ENCODE measurements at places on chromosomes 11 and 22.

- DNase-seq = no peak
Measured at GRCh38 chr11:1820463-1821325, 14.1 kb upstream of the SYT8 start.

- DNase-seq = peak; percentile 61
Measured at GRCh38 chr22:30830907-30831306, 136.2 kb downstream of the OSBP2 start.

GRCh38 chr22:27843441-27843840 lies 41.9 kb upstream of the MN1 start:
- DNase-seq = no peak

GRCh38 chr11:115911613-115912346 lies 407.6 kb upstream of the CADM1 start:
- no peak for DNase-seq

DNA sequence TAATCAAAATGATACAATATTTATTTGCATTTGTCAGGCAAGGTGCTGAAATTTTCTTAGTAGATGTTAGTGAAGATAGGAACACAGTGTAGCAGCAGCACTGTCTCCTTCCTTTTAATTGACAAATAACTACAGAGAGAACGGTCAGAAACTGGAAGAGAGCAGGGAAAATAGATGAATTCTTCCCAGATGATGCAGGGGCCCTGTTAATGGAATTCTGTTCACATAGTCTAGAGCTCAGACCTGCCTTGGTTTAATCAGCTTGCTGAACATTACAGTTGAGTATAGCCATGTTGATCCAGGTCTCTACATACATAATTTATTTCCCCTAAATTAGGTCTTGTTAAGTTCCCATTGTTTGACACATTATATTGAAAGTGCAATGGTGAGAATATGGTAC lies 127.4 kb downstream of the SLC17A6 start:
- DNase-seq = no peak

DNA sequence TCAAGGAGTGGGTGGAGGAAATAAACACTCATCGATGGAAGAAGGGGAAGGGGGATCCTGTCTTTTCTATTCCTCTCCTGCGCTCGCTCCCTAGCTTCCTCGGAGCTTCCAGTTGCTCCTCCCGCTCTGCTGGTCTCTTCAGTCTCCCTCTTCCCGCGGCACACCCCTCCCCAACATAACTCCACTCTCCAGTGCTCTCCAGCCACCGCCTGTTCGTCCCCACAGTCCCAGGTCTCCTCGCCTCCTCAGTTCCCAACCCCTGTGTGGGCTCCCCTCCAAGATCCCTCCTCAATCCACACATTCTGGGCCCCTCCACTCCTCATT lies 438 bp downstream of the ZW10 start:
- DNase-seq = peak; percentile 30

GRCh38 chr11:102617466-102618008 lies 7.6 kb downstream of the MMP20 start:
- no peak for DNase-seq

DNA sequence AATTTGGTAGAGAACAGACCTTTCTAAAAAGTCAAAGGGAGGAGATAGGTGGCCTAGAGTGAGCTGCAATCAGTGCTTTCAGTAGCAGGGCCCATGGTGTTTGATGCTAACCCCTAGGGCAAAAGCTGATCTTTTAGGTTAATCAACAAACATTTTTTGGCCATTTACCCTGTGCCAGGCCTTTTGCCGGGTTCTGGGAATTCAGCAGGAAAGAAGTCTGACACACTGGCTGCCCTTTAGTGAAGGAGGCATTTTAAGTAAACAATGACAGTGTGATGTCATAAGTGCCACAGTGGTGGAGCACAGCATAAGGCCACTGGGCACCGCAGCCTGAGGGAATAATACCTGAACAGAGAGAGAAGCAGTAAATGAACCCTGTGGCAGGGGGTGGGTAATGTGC lies 29.0 kb downstream of the C22orf31 start:
- DNase-seq = peak; percentile 33

DNA sequence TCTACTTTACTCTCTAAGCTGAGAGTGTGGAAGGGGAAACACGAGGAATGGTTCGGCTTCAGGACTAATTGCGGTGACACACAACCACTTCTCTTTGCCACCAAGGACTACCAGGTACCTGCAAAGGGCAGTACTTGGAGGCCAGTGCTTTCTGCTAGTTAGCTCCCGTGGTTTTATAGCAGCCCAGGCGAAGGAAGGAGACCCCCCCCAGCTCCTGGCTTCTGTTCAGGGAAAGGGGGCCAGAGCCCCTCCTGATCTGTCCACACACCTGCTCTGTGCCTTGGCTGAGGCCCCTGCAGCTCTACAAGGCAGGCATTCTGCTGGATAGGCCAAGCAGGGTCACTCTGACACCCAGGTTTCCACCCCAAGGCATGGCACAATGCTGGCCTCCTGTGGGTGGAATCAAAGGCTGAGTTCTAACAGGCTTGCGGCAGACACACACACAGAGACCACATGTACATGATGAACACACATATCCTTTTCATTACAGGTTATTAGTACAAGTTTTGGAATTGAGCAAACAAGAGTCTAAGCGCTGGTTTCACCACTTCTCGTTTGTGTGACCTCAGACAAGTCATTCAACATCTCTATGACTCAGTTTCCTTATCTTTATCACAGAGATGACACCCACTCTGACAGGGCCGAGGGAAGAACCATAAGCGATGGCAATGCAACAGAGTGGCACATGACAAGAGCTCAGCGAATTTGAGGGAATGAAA lies 7.5 kb downstream of the SERPIND1 start:
- no peak for DNase-seq

- no peak for DNase-seq
Measured at GRCh38 chr11:67556244-67556643, 27.4 kb upstream of the GSTP1 start.

- peak; percentile 66 for DNase-seq
Measured at GRCh38 chr11:100827934-100828661, 141.0 kb downstream of the ARHGAP42 start.

- DNase-seq = peak; percentile 68
Measured at GRCh38 chr22:37633625-37634416, 5.6 kb upstream of the SH3BP1 start.

- no peak for DNase-seq
Measured at GRCh38 chr11:96781082-96781481, 391.3 kb downstream of the JRKL start.

- no peak for DNase-seq
Measured at GRCh38 chr11:60492488-60493009, at the start of gene MS4A12. Gene MS4A12 (plus strand): TSS chr11:60492778. CDS start chr11:60497319, 4,541 bp downstream.

- no peak for DNase-seq
Measured at GRCh38 chr11:67345247-67345919, 8.0 kb downstream of the POLD4 start.

DNA sequence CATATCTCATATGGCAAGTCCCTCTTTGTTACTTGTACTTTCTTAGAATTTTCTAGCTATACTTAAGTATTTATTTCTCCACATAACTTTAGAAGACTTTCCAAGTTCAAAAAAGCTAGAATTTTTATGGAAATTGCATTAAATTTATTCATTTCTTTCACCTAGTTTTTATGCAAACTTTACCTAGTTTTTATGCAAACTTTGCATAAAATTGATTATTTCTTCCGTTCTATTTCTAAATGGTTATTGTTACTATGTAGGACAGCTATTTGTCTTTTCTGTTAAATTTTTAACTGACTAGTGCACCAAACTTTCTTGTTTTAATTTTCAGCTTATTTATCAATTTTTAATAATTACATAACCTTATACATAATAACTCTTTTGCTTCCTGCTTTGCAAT lies 3.2 kb upstream of the CREBZF start:
- DNase-seq = no peak

DNA sequence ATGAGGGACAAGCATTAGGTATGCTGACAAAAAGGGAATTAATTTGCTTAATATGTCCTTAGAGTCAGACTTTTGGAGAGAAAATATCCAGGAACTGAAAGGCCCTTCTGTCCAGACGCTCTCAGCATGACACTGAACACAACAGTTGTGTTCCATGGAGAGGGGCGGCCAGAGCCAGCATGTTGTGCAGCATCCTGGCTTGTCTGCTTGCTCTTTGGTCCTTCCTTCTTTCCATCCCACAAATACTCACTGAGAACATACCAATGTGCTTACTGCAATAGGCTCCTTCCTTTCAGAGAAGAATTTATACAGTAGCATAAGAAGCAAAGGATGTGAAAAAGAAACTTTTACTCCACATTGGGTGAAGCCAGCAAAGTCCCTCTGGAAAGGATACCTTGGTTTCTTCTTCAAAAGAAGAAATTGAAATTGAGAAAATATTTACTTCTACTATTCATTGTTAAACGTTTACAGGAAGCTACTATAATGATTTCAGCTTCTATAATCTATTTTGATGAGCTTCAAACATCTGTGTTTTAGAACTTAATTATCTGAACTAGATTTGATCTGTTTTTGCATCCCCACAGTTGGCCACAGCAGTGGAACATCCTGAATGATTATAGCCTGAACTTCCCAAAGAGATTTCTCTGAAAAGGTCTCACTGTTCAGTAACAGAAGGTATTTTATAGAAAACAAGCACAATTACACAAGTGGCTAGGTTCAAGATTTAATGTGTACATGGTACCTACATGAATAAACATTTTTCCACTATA lies 304.1 kb upstream of the PITPNB start:
- no peak for DNase-seq

DNA sequence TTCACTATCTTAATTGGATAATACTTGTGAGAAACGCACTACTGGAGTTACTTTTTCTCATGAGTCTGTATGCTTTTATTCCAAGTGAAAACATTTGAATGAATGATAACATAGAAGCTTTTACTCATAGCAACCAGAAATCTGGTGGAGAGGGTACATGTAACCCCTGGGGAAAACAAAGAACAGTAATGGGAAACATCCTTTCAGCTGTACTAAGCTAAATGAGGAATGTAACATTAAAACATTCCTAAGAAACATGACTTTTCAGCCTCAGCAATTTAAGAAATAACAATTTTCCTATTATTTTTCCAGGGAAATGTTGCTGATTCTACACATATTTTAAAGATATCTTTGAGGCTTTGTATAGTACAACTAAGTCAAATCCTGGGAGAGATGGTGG lies 97.2 kb upstream of the CEP126 start:
- DNase-seq = no peak

DNA sequence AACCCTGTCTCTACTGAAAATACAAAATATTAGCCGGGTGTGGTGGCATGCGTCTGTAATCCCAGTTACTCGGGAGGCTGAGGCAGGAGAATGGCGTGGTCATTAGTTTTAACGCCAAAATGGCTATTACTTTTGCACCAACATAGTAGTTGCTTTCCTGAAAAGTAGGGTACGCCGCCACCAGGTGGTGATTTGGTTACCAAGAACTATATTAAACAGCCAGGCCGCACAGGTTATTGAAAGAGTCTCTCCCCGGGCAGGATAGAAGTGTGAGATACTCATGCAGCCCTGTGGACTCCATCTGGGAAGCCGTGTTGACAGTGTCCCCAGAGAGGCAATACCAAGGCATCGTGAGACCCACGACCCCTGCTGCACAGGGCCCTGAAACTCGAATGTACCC lies 24.6 kb upstream of the LRRC32 start:
- no peak for DNase-seq

DNA sequence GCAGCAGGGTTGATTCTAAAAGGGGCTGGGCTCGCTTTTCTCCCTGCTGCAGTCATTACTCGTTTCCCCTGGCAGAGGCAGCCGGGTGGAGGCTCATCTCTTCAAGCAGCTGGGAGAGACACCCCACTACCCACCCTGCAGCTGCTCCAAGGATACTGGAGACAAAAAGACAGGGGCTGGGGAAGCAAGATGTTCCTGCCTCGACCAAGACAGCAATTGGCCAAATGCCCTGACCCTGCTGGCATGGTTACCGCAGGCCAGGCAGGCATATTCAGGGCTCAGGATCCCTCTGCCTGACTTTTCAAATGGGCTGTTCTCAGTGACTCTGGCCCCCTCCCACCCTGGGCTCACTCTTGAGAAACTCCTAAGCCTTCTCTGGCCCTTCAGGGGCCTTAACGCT lies 6.8 kb upstream of the RGL4 start:
- no peak for DNase-seq

DNA sequence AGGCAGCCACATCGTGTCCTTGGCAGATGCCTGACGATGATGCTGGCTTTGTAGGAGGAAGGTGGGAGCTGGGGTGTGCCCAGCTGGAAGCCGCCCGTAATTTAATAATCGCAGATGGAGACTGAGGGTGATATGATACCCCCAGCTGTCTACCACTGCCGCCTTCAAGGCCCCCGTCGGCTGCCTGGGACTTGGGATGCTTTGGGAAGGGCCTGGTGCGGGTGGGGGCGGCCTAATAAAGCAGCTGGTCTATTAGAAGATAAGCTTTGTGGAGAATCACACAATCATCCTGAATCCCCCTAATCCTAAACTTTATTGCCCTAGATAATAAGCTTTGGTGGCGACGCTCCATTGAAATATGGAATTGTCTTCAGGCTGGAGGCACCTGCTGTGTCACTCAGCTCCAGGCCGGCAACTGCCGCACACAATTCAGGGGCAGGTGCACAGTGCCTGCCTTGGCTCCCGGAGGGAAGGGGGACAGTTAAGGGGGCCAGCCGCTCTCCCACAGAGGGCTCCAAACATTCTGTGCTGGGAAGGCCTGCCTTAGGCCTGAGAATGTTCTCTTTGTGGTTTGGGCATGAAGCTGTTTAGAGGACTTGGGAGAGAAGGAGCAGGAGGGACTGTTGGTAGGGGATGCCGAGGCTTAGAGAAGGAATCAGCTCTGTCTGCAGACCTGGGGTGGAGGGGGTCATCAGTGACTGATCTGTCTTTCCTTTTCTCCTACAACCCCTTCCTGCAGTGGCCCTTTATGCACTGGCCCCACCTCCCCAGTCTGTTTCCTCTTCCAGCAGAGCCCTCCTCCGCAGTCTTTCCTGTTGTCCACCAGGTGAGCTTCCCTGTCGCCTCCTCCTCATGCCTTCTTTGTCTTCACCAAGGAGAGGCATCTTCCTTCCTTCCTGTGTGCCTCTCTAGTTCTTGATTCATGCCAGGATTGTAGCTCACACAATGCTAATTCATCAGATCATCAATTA lies 65.3 kb downstream of the ARL14EP start:
- no peak for DNase-seq

GRCh38 chr22:27679693-27680488 lies 121.7 kb downstream of the MN1 start:
- no peak for DNase-seq

DNA sequence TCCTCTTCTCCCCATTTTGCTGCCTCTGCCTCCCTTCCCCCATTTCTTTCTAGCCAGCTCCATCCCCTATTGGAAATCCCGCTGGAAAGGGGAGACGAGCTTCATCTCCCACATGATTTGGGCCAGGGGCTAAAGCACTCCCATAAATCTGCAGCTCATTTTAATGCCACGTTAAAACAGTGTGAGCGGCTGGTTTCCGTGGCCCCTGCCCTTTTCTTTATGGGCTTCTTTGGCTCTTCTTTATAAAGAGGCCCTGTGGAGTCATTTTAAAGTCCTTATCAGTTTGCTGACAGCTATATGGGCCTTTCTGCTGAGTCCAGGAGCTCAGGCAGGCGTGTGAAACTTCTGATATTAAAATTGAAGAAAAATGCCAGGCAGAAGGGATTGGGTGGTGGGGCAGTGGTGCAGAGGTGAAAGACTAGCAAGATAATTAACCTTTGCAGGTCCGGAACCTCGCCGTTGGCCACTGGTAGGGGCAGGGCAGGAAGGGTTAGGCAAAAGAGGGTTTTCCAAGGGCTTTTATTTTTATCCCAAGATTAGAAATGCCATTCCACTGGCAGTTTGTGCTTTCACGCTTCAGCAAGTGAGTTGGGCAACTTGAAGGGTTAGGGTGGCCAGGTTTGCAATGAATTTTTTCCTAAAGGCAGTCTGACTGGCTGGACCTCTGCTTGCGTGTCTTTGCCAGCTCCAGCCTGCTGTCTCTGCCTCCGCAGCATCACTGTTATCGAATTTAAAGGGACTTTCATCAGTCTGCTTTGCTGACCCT lies 44.3 kb downstream of the EXT2 start:
- DNase-seq = no peak

All from ACHN (cell line).